HS-27A (cell line): ENCODE measurements at places on chromosomes 6 and 20.

- no peak for DNase-seq
Measured at GRCh38 chr6:119890470-119890869, 540.9 kb upstream of the MAN1A1 start.

DNA sequence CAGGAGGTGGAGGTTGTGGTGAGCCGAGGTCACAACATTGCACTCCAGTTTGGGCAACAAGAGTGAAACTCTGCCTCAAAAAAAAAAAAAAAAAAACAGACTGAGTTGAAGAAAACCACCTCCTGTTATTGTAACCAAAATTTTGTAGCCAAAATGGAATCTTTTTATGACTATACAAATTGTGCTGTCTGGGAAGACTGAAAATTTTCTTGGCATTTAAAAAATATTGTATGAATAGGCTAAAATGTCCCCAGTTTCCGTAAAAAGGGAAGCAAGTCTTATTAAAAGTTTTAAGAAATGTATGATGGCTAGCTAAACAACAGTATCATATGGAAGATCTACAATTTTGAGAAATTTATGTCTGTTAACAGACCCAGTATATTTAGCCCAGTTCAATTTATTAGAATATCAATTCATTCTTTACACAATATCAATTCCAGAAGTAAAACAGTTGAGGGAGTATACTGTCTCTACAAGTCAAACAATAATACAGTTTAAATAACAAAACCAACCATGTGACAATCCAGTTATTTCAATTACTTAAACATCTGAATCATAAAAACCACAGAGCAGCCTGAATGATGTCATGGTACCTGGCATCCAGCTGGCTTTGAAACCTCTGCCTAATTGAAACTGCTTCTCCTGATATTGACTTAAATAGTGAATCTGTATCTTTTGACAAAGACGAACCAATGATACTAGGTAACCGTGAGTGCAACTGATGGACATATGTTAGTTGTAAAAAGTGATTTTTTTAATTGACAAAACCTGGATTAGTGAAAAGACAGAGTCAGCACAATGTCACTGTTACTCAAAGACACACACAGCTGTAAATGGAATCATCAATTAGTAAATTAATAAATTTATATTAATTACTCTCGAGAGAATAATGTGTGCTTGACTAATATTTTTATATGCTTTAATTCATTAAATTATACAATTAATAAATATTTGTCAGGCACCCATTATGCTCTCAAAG lies 166.6 kb upstream of the MARCKS start:
- DNase-seq, result peak; percentile 73

DNA sequence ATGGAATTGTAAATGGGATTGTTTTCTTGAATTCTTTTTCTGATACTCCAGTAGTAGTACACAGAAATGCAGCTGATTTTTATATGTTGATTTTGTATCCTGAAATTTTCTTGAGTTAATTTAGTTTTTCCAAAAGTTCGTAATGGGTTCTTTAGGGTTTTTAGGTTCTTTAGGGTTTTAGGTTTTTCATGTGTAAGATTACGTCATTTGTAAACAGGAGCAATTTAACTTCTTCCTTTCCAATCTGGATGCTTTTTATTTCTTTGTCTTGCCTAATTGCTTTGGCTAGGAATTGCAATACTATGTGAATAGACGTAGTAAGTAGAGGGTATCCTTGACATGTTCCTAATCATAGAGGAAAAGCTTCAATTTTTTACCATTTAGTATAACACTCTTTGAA lies 568.6 kb downstream of the MMUT start:
- DNase-seq, result no peak

DNA sequence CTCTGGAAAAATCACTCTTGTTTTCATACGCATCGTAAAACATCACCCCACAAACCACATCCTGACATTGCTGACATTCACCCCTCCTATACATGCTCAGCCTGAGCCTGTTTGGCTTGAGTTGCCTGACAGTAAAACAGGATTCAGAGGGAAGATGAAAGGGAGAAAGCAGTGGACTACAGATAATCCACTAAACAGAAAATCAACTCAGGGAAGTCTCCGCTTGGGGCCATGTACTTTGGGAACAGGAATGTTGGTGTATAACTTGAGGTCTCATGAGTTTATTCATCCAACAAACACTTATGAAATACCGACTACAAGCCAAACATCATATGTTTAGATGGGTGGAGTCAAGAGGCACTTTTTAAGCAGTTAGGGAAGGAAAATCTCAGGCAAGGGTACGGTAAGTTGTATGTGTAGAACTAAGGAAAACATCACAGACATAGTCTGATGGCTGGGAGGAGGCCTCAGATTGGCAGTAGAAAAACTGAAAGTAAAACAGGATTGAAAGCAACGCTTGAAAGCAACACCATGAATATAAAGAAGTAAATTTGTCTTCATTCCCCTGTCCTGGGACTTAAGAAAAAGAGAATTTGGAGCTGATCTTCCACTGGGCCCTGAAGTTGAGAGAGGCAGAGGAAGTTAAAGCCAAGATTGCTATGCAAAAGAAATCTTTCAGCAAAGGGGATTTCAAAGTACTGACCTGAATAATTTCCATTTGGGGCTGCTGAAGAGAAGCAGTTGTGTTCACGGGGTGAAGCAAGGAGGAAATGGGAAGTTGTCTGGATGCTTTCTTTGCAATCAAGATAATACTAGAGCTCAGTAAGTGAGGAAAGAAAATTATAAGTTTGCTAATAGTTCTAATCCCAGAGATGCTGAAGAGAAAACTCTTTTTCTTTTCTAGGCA lies 28.8 kb downstream of the PDE7B start:
- no peak for DNase-seq

- DNase-seq, result no peak
Measured at GRCh38 chr6:88683734-88684133, 279.7 kb downstream of the RNGTT start.

DNA sequence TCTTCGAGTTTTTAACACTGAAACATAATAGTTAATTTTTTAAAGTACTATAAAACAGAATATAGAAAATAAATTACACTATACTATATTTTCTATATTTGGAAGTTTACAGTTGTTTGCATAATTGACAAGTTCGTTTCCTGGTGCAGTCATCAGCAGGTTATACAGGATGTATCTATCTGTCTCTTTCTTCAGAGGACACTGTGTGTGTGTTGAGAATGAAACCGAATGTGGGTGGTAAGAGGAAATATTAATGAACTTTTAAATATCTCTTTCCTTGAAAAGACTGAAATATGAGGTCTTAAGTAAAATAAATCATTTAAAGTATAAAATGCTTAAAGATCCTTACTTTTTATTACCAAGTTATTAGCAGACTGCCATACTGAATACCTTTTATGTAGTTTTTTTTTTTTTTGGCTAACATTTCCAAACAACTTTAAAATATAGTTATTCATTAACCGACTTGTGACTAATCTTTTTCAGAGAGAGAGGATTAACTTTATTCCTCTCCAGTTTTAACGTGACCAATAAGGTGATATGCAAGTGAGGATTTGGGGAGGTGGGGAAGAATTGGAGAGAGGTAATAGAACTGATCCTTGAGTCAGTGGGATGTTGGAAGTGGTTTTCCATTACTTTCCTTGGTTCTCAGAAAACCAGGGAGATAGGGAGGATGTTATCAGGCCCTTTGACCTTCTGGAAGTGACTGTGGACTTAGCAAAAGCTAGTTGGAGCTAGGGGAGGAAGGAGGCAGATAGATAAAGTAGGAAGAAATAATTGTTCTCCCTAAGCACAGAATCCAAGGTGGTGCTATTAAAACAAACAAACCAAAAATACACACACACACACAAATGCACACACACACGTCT lies 380.0 kb upstream of the FLRT3 start:
- DNase-seq, result no peak

GRCh38 chr6:37052027-37052628 lies 46.7 kb downstream of the FGD2 start:
- no peak for DNase-seq

- no peak for DNase-seq
Measured at GRCh38 chr6:11598687-11599086, 61.1 kb downstream of the TMEM170B start.
